Amniotic epithelial cell (primary cell): ENCODE measurements at places on chromosomes 2 and 18.

DNA sequence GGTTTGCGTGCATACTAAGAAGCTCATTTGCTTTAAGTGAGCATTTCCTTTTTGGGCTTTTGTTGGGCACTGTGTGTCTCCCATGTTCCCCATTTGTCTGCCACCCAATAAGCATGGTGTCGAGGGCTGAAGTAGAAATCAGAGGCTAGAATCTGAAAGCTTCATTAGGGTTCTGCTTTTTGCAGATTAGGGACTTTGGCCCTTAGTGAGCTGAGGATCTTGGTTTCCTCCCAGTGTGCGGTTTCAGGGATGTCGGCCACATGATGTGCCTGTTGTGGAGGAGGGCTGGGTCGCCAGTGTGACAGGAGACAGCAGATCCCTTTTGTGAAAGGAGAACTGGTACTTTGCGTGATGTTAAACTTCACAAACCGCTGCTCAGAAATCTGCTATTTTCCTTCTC, 41.1 kb downstream of the PLEKHB2 start:
- DNase-seq: no peak

DNA sequence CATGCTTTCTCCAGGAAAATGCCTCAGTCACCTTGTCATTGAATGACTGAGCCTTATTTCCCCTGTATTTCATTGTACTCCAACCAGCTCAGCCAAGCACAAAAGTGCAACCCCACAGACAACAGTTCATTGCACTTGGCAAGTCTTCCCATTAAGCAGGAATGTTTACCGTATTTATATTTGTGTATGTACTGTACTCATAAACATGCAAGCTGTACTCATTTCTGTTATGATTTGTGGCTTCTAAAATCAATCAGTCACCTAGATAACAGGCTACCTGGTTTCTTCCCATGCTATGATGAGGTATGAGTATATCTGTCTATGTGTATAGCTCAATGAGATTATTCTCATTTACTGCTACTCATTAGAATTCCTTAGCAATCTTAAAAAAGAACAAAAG, 505.5 kb upstream of the FAM98A start:
- DNase-seq: no peak

GRCh38 chr2:228283491-228284171, 102.1 kb upstream of the SPHKAP start:
- DNase-seq: no peak

DNA sequence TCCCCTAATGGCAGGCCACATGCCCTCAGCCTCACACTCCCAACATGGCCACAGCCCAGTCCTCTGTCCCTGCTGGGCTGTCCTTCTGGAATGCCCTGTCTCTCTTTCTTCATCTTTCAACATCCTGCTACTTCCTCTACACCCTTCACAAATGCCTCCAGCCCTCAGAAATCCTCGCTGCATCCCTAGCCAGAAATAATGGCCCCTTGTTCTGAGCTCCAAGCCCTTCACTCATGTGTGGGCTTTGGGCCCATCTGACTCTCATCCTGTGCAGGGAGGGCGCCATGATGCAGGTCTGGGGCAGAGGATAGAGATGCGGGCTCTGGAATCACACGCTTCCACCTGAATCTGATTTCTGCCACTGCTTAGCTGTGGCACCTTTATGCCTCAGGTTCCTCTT, 181.9 kb downstream of the TNS1 start:
- DNase-seq: no peak

DNA sequence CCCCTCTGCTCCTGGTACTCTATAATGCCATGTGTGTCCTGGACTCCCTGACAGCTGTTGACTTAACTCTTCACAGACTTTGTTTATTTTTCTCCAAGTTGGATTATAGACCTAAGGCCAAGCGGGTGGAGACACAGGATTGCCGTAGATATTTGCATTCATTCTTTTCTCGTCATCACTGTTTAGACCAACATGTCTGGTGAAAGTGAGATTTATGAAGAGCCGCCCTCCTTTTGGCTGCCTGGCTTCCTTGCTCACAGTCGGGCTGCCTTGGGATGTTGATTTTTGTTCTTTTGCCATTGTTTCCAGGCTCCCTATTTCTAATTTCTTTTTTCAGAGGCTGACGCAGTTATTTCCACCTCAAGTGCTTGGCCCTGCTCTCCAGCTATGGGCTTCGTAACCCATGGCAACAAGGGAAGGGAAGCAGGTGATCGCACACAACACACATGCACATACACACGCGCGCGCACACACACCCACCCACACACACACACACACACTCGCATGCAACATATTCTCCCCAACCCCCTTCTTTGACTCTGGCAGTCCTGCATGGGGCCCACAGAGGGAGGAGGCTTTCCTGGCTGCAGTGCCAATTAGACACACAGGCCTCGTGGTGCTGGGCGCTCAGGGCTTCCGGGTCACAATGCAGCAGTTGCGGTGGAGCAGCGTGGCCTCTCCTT, 296.5 kb downstream of the MTX2 start:
- DNase-seq: no peak
